LHCN-M2 (cell line): ENCODE measurements at places on chromosomes 5 and 9. TPM values are rescaled to one million over a fixed set of nuclear protein-coding genes. Genes with fewer than 3 reads are reported as not detected.

The LCP2 gene
- total RNA-seq, result not detected in 2 replicates

The FCN2 gene
- not detected in 2 replicates for total RNA-seq

The DMAC1 gene
- 10.8 and 12.2 TPM in 2 replicates for total RNA-seq

The SPEF2 gene
- total RNA-seq, result 1.6 and 1.9 TPM in 2 replicates

The CA9 gene
- 2.4 and 3.8 TPM in 2 replicates for total RNA-seq

The STKLD1 gene
- 0.45 and 1.4 TPM in 2 replicates for total RNA-seq

The NKD2 gene
- not detected in 2 replicates for total RNA-seq

DNA sequence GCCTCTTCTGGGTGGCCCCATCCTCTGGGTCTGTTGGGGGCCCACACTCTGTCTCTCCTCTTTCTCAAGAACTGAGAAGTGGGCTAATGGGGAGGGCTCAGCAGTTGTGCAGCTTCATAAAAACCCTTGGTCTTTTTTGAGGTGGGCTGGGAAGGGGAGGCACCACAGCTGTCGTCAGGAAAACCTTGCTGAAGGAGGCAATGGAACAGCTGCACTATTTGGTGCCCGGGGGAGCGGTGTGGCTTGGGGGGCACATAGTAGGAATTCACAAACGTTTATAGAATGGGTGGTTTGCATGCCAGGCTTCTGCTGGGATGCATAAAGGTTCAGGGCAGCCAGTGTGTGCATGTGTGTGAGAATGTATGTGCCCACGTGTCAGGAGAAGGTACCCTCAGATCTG, 3.2 kb upstream of the IER5L start:
- DNase-seq, result no peak

DNA sequence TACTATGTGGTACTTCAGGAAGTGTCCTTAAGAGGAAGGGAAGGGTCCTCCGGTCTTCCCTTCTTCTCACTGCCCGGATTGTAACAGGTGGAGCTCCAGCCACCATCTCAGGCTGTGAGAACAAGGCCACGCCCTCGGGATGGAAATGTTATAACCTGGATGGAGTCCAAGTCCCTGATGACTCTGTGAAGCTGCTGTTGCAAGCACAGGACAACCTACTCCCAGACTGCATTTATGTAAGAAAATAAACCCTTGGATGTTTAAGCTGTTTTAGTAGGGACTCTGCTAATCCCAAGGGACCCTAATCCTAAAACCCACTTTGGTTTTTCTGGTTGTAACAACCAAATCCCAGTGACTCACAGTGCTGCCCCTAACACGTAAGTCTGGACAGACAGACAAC, 221.6 kb downstream of the ACTL7B start:
- DNase-seq, result peak; percentile 90

- peak; percentile 78 for DNase-seq
These were observed 935 bp upstream of the ZNF367 start for GRCh38 chr9:96418920-96419690.

DNA sequence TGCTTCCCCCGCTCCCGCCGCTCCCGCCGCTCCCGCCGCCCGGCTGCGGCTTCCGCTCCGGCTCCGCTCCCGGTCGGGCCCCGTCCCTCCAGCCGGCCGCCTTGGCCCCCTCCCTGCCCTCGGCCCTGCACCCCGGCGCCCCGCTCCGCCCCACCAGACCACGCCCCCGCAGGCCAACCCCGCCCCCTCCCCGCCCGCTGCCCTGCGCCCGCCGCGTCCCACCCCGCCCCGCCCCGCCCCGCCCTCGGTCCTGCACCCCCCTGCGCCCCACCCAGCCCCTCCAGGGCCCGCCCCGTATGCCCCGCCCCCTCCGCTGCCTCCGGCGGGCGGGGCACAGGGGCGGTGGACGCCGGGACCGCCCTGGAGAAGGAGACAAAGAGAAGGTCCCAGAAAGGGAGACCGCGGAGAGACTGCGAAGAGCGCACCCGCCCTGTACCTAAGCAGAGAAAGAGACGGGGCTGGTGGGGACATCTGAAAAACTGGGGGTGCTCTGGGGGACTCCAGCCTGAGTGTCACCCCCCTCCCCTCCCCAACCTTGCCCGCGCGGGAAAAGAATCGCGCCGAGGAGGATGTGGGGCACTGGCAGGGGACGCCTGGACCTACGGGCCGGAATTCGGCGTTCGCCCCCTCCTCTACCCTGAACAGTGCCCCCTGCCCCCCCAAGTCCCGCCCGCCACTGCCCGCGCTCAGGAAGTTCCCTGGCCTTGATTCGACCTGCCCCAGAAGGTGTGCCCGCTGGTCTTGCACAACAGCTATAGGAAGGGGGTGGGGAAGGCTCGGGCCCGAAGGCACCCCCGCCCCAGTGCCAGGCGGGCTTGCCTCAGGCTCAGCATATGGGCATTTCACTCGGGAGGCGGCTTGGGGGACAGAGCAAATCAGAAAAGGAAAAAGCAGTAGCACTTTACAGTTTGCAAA, 42.8 kb upstream of the STXBP1 start:
- peak; percentile 86 for DNase-seq

DNA sequence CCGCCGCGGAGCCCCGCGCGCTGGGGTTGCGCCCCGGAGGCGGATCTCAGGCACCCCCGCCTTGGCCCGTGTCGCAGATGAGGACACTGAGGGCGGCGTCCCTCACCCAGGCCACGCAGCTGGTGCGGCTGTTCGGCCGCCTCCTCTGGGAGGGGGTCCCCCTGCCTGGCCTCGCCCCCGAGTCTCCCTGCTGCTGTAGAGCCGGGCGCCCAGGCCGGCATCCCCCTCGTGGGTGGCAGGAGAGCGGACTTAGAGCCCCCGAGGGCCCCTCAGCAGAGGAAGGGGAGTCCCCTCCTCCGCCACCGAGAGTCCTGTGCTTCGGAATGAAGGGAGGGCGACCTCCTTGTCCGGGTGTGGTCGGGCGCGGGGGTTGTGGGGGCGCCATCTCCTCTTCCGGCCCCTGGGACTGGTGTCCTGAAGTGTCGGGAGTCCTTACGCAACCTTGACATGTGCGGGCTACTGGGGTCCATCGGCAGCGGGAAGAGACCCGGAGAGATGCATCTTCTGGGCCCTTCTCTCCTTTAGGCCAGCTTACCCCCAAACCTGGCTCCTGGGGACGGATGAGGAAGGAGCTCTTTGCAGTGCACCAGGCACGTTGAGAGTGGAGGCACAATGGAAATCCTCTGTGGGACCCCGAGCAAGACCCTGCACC, 11.7 kb upstream of the EXOSC2 start:
- no peak for DNase-seq

DNA sequence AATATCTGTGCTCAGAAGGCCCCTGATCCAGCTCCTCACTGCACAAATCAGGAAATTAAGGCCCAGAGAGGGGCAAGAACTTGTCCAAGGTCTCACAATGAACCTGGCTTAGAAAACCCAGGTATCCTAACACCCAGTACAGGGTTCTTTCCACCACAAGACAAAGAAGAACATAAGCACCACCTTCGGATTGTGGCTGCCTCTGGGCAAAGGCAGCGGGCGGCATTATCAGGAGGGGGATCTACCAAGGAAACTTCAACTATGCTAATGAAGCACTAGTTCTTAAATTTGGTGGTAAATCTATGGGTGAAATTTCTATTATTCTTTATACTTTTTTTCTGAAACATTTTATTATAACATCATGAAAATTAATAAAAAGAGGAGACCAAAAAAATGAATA, 17.9 kb downstream of the ANXA6 start:
- no peak for DNase-seq

DNA sequence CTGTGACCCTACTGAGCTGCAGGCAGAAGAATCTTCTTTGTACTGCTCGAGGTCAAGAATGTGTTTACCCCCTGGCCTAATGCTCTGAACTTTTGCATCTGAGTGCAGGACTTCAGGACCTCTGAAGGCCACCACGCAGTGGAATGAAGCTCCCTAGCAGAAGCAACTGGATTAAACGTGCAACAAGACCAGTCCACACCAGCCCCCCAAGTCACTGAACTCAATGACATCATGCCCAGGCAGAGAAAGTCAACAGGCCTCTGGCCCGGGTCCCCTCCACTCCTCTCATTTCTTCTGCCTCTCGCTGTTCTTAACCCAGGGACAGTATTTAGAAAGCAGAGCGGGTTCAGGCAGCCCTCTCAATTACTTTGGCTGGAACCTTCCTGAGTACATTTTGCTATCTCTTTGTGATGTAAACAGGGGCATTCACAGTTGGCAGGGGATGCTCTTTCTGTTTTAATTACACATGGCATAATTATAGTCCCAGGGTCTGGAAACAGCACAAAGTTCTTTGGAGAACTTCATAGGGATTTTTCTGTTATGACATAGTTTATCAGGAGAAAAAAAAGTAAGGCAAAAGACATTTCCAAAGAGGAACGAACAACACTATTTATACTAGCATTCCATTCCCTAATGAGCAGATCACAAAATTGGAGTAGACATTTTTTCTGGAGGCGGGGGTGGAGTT, 108.2 kb upstream of the SPATA31D4 start:
- no peak for DNase-seq

- DNase-seq, result peak; percentile 83
These were observed 28.2 kb upstream of the RPL26L1 start for GRCh38 chr5:172931001-172931536.

- peak; percentile 4 for DNase-seq
These were observed 185.3 kb upstream of the WWC1 start for GRCh38 chr5:168106008-168106761.

DNA sequence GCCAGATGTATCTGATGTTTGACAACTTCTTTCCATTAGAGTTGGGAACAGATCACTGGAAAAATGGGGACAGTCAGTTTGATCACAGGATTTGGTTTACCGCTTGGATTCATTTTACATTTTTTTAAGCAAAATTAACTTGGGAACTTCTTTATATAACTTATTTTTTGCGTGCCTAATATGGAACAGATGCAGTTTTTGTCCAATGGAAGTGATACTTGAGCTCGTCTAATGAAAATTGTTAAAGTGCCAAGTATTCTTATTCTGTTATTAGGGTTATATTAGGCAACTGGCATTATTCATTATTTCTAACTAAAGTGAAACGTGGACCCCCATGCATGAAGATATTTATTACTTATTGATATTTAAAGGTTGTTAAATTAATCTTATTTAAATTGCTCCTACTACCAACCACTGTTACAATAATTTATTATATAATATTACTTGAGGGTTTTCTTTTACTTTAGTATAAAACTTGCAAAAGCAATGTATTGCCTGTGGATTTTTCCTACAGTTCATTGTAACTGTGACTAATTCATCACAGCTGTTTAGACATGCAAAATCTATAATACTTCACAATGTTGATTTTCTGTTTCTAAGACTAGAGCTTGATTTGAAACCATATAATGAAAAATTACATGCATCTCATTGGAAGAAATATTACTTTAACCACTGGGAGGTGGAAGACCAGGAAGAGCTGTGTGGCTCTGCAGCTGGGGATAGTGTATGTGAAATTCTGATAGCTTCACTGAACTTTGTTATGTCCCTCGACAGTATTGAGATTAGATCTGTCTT, 787.3 kb upstream of the WWC1 start:
- no peak for DNase-seq

DNA sequence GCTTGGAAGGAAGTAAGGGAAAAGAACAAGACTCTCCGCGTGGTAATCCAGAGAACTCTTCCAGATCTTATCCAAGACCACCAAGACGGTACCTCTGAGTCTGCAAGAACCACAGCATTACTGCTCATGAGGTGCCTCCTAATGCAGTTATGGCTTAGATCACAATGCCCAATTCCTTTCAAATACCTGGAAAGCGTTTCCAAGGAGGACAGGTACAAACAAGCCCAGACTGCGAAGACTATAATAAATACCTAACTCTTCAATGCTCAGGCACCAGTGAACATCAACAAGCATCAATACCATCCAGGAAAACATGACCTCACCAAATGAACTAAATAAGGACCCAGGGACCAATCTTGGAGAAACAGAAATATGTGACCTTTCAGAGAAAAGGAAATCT, 325.5 kb downstream of the CWC27 start:
- no peak for DNase-seq

- no peak for DNase-seq
These were observed 149.3 kb upstream of the POU5F2 start for GRCh38 chr5:93890657-93891056.

DNA sequence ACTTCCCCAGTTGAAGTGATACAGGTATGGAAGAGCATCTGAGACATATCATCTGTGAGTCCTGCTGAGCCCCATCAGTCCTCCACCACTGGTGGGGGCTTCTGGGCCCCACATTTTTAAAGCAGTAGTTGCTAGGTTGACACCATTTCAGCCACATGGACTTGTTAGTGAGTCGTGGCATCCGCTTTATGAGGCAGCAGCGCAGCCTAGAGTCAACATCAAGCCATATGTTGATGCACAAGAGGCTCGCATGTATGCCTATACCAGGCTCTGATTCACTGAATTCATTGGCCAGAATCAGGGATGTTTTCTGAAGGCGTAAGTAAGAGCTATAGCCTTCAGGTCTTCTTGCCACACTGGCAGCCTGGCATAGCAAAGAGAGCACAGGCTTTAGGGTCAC, 26.8 kb downstream of the ZNF346 start:
- no peak for DNase-seq

DNA sequence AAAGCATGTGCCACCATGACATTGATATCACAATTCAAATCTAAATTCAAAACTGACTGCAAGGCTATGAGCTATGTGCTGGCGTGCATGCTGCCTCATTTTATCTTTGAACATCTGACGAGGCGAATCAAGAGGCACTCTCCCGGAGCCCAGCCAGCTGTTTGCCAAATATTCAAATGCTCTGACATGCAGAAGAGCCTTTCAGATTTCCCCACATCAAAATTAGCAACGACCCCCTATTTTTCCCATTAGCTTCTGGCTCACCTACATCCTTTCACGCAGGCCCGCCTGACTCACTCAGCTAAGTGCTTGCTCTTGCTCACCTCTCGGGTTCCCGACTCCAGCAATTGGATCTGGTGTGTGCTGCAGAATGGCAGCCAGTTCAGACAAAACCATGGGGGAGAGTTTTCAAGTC, 159.0 kb downstream of the NR2F1-AS1 start:
- DNase-seq, result no peak

DNA sequence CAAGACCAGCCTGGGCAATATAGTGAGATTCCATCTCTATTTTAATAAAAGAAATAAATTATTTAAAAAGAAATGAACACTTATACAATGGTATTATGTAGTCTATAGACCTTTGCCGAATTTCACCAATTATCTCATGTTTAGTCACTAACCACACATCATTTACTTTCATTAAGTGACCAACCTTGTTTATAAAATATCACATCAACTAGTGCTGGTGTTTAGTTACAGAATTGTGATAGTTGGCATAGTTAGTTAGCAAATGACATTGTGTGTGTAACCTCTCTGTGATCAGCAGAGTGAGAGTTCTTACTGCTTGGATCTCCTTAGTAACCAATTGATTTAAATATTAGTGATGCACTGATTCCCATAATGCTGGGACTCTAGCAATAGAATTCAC, 71.8 kb downstream of the PRR16 start:
- DNase-seq, result peak; percentile 48

DNA sequence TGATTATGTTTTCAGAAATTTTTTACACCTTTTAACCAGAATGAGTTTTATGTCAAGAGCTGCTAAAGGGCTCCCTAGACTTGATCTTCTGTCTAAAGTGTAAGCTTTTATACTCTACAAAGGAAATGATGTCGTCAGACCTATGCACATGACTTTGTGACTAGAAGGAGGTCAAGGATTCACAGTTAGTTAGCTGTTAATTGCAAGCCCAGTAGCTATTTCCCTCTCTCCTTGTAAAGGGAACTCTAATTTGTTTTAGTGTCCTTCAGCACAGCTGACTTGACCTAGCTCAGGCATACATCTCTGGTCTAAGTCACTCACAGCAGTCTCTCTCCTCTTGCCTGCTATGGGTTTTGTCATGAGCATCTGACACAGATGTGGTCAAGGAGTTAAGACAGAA, 173.5 kb upstream of the NREP start:
- peak; percentile 14 for DNase-seq
